ENCODE measurements at places on chromosomes 12 and 14.

DNA sequence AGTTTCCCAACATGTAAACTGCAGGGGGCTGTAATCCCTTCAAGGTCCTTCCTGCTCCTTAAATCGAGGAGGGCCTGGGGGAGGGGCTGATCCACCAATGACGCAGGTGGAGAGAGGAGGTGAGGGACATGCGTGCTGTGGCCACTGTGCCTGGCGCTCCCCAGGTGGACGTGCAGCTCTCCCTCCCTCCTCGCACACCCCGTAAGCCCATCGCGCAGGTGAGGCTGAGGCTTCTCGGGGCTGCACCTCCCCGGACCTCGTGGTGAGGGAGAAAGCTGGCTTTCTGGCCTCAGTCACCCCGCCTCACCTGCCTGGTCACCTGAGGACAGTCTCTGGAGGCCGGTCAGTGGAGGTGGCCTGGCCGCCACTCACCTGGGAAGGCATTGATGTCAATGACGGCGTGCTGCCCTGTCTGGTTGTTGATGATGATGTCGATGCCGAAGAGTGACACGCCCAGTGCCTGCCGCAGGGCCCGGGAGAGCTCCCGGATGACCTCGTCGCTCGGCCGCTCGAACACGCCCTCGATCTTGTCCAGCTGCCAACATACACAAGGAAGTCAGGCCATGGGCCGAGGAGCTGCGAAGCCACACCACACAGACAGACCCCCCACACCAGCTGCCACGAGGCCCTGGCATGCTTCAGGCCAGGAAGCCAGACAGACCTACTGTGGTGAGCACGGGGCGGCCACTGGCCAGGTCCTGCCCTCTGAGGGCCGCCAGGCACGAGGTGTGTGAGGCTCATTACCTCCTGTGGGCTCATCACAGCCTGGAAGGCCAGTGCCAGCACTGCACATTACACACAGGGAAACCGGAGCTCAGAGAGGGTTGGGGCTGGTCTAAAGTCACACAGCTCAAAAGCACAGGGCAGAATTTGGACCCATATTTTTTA lies 23.3 kb downstream of the CHGA start:
- DNase-seq: no peak

DNA sequence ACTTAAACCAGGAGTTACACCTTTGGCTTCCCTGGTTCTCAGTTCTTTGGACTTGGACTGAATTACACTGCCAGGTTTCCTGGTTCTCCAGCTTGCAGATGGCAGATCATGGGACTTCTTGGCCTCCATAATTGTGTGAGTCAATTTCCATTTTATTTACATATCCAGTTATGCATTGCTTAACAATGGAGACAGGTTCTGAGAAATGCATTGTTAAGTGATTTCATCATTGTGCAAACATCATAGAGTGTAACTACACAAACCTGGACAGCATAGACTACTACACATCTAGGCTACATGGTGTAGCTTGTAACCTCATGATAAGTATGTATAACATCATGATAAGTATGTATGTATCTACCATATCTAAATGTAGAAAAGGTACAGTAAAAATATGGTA lies 276.1 kb upstream of the BTG1 start:
- DNase-seq: no peak

- no peak for DNase-seq
Measured at GRCh38 chr12:100168562-100168961, 25.9 kb upstream of the BLTP3B start.

DNA sequence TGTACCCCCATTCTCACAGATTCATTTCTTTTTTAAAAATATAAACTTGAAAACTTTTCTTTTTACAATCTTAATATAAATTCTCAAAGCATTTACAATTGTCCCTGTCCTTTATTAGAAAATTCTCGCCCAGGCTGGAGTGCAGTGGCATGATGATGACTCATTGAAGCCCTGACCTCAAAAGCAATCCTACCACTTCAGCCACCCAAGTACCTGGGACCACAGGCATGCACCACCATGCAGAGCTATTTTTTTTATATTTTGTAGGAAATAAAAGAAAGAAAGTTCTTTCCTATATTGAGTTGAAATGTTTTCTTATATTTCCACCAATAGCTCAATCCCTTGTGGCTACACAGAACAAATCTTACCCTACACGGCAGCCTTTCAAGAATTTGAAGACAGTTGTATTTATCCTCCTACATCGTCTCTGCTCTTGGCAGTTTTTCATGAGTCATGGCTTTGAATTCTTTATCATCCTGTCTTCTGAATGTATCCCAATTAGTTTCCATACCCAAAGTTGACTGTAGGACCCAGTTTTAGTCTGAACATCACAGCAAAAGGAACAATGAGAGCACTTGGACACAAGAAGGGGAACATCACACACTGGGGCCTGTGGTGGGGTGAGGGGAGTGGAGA lies 52.4 kb downstream of the SYT1 start:
- no peak for DNase-seq

DNA sequence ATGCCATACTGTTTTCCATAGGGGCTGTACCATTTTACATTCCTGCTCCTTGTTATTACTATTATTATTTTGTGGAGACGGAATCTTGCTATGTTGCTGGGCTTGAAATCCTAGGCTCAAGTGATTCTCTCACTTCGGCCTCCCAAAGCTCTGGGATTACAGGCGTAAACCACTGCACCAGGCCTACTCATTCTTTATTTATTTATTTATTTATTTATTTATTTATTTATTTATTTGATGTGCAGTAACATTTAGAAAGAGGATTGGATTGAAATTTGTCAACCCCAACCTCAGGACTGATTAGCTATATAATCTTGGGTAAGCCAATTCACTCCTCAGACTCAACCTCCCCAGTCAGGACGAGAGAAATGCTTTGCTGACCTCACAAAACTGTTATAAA lies 107.9 kb downstream of the VEZT start:
- no peak for DNase-seq

GRCh38 chr14:97273540-97273939 lies 476.4 kb downstream of the VRK1 start:
- DNase-seq: no peak

DNA sequence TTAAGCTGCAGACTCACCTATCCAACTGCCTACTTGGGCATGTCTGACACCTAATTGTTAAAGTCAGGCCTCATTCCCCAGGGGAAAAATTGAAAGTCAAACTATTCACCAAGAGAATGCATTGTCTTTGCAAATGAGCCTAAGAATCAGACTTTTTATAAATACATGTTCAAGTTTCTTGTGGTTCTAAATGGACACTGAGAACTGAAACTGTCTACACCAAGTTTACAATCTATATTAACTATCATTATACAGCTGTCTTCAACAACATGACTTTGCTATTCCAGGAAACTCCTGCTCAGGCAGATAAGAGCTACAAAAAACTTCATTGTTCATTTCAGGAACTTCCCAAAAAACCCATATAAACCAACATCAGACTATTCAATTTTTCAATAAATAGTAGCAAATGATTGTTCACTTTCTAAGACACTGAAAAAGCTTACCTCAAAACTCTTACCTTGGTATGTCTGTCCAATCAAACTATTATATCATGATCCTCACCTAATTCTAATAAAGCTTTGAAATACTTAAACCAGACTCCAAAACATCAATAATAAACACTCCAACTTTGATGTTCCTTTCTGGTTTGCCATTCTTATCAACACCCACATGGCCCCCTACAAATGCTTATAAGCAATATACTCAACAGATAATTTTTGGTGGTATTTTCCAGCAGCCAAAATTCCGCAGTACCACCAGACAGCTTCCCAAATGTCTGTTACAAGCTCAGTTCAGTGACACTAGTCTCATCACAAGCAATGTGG lies 24.2 kb downstream of the CDK17 start:
- peak; percentile 22 for DNase-seq

DNA sequence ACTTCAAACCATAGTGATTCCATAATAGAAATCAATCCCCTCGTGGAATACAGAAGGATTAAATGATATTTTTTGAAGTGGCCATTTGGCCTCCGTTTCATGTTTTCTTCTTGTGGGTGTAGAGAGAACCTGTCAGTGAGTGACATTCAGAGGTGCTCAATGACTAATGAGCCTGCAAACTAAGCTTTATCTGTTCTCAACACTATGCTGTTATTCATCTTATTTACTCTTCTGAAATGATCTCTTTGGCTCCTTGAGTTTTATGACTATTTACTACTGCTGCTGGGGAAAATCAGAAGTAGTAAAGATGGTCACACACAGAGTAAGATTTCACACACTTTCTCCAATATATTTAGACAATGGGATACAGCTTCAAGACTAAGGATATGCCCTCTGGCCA lies 30.4 kb downstream of the ATP2B1 start:
- no peak for DNase-seq

GRCh38 chr12:16939871-16940306 lies 333.9 kb upstream of the LMO3 start:
- DNase-seq: peak; percentile 10

DNA sequence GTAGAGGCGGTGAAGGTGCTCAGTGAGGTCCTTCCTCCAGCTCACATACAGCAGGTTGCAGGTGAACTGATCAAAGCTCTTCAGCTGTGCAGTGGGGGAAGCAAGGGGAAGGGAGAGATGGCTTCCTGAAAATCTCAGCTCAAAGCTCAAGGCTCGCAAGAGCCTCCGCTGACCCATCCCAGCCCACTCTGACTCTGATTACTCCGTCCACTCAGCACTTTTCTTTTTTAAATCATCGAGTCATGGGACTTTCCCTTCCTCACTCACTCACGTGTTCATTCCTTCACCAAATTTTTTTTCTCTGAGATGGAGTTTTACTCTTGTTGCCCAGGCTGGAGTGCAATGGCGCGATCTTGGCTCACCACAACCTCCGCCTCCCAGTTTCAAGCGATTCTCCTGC lies 4.7 kb downstream of the ABCD4 start:
- no peak for DNase-seq

DNA sequence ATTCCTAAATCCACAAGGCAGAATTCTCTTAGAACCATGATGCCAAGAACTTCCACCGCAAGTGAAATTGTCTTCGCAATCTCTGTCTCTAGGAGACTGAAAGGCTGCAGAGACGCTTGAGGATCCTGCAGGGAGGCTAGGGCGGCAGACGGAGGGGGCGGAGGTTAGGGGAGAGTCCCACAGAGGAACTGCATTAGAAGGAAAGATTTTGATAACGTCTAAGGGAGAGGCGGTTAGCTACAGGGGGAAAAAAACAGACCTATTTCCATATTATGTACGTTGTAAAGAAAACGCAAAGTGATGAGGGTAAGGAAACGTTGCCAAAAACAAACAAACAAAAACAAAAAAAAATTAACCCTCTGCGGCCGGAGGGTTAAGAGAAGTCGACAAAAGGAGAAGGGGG lies 595 bp downstream of the KLHL28 start:
- peak; percentile 43 for DNase-seq

- no peak for DNase-seq
Measured at GRCh38 chr12:104315326-104316224, 12.0 kb downstream of the EID3 start.

DNA sequence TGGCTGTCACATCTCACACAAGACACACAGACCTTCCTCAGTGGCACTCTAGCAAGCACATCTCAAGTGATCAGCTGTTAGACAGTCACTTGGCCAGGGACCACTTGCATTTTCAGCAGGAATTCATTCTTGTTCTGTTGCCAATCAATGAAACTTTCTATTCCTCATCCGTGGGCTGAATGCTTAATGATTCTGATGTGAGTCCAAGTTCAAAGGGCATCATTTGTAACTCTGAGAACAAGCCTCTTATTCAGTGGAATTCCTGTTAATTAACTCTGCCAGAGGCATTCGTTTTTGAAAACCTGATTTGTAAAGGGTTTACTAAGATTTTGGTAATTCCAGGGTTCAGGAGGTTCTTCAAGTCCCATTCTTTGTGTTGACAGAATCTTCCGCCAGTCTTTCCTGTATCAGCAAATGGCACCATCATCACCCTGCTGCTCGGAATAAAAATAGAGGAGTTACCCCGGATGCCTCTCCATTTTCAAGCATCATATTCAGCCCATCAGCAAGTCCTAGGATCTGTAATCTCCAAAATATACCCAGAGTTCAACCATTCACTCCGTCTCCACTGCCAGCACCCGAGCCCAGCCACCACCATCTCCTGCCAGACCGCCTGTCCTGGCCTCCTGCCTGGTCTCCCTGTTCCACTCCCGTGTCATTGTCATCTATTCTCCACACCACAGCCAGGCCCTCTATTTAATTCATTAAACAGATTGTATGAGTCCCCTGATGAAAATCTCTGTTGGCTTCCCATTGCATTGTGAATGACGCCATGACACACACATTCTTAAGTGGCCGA lies 473.4 kb downstream of the AACS start:
- no peak for DNase-seq

GRCh38 chr14:93951635-93952540 lies 24.5 kb downstream of the ASB2 start:
- DNase-seq: no peak

- DNase-seq: no peak
Measured at GRCh38 chr14:24954700-24955037, 95.3 kb downstream of the STXBP6 start.

DNA sequence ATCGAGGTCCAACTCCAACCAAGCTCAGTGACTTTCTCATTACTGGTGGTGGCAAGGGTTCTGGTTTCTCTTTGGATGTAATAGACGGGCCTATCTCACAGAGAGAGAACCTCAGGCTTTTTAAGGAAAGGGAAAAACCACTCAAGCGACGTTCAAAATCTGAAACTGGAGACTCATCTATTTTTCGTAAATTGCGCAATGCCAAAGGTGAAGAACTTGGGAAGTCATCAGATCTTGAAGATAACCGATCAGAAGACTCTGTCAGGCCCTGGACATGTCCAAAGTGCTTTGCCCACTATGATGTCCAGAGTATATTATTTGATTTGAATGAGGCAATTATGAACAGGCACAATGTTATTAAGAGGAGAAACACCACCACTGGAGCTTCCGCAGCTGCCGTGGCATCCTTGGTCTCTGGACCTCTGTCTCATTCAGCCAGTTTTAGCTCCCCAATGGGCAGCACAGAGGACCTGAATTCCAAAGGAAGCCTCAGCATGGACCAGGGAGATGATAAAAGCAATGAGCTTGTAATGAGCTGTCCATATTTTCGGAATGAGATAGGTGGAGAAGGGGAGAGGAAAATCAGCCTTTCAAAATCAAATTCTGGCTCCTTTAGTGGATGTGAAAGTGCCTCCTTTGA lies 343.5 kb upstream of the RGS6 start:
- DNase-seq: no peak

GRCh38 chr12:27915021-27915420 lies 57.5 kb downstream of the PTHLH start:
- no peak for DNase-seq

DNA sequence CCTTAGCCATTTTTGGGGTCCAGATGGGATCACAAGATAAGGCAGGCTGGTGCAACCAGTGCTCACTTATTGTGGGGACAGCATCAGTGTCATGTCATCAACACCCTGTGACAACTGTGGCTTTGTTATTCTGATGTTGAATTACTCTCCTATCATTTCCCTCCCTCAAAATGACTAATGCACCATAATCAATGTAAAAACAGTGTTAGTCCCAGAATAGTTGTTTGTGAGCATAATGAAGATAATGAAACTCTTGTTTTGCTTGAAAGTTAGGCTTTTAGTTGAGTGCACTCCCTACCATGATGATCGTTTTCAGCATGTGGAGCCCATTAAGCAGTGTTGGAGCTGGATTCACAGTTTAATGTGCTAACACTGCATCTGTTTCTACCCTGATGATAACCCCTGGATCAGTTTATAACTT lies 151.4 kb downstream of the TMTC2 start:
- no peak for DNase-seq

- DNase-seq: no peak
Measured at GRCh38 chr14:106491851-106492250, 965.5 kb downstream of the TMEM121 start.
